ENCODE measurements at places on chromosomes 5 and 9.

DNA sequence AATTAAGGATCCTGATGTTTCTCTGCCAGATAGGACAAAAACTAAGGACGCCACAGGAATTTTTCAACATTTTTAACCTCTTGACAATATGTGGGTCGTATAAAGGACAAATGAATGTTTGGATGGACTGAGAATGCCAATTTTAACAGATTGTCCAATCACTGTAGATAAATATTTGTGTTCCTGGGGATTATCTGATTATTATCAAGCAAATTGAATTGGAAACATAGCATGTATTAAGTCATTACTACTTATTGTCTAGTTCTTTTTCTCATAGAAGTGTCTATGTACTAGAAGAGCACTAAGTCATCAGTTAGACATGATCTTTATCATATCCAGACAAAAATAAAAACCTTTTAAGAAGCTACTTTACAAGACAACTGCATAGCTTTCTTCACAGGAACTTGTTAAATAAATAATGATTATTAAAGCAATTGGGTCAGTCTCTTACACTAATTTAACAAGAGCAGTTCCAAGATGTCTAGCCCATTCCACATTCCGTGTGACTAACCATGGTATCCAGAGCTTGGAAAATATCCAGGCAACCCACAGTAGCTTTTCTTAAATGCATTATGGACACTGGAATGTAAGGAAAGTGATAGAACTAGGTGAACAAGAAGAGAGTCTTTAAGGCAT lies 127.5 kb upstream of the CDKN2B start:
- DNase-seq: no peak

DNA sequence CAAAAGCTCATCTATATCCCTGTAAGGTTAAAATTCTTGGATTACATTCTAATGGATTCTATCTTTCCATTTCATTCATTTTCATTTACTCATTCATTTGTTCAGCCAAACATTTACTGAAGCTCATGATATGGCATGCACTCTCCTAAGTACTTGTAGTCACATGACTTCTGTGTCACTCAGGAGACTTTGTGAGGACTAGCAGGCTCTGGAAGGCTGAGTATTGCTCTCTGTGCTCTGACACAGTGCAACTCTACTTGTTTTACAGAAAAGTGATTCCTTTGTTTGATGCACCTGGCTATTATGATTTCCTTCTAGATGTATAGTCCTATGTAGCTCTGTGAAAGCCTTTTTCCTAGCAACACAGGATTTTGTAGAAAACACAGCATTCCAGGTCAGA lies 53.0 kb downstream of the YIPF5 start:
- no peak for DNase-seq

DNA sequence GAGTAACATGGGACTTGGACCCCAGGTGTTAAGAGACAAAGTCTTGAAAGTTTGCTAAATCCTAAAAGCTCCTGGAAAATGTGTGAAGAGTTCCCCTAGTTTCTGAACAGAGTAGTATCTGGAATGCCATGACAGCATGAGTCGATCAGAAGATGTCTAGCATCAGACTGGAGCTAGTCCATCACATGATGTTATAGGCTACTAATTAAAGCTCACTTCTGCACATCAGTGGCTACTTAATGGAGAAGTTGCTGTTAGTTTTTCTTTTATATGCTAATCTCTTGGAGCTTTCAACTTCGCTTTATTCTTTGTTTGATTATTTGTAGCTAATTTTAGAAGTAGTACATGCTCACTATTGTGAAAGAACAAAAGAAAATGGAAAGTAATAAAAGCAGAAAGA lies 471.3 kb upstream of the KLF4 start:
- no peak for DNase-seq

DNA sequence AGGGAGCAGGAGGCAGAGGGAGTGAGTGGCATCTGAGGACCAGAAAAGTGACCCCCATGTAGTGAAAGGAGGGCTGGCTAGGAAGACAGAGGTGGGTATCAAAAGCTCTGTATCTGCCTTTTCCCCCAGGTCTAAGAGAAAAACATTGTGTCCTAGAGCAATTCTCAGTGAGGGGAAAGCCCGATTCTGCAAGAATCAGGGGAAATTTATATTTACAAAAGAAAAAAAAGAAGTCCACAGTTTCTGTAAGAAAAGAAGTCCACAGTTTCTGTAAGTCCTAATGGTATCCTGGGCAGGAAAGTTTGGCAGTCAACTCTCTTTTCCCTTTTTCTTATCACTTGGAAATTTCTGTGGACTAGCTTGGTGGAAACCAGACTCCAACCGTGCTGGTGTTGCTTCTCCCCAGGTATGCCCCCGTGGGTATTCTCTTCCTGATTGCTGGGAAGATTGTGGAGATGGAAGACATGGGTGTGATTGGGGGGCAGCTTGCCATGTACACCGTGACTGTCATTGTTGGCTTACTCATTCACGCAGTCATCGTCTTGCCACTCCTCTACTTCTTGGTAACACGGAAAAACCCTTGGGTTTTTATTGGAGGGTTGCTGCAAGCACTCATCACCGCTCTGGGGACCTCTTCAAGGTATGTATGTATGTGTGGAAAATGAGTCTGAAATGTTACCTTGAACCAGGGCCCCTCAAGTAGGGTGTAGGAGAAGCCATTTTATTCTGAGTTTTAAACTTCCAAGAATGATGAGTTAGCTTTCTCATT lies 73.0 kb downstream of the SLC1A3 start:
- DNase-seq: no peak

GRCh38 chr5:56783261-56783660 lies 32.1 kb upstream of the MAP3K1 start:
- no peak for DNase-seq
